ENCODE measurements at places on chromosomes 3 and 15. TPM values are rescaled to one million over a fixed set of nuclear protein-coding genes. Genes with fewer than 3 reads are reported as not detected.

GRCh38 chr3:28287046-28287445 lies 45.6 kb downstream of the CMC1 start:
- no peak for DNase-seq
- no peak overlapping the region for H3K4me3 ChIP-seq
- H3K27me3 ChIP-seq, result no peaks in the 10 kb centered on the region
- peaks cover 6% of the 10 kb centered on the region for H3K36me3 ChIP-seq
- H3K27ac ChIP-seq, result no peak overlapping the region

- peak overlapping the region; percentile 13 for H3K27ac ChIP-seq
- H3K36me3 ChIP-seq, result peaks cover 29% of the 10 kb centered on the region
- no peaks in the 10 kb centered on the region for H3K27me3 ChIP-seq
These were observed 49.1 kb downstream of the CA12 start for GRCh38 chr15:63332367-63333124.

GRCh38 chr3:71672340-71672739 lies 52.9 kb downstream of the EIF4E3 start:
- no peak overlapping the region for H3K4me3 ChIP-seq
- H3K27ac ChIP-seq, result no peak overlapping the region
- no peaks in the 10 kb centered on the region for H3K27me3 ChIP-seq
- H3K36me3 ChIP-seq, result peaks cover 4% of the 10 kb centered on the region

- no peak overlapping the region for H3K4me3 ChIP-seq
- DNase-seq, result no peak
- H3K27ac ChIP-seq, result peak overlapping the region; percentile 80
- H3K36me3 ChIP-seq, result no peaks in the 10 kb centered on the region
- H3K27me3 ChIP-seq, result no peaks in the 10 kb centered on the region
These were observed 86.3 kb upstream of the XCR1 start for GRCh38 chr3:46113608-46114007.

- peak; percentile 75 for DNase-seq
- peaks cover 14% of the 10 kb centered on the region for H3K4me1 ChIP-seq
- H3K27me3 ChIP-seq, result no peaks in the 10 kb centered on the region
- peak overlapping the region; percentile 39 for H3K27ac ChIP-seq
- H3K4me3 ChIP-seq, result no peak overlapping the region
- H3K36me3 ChIP-seq, result no peaks in the 10 kb centered on the region
These were observed 134.3 kb upstream of the RARB start for GRCh38 chr3:25293736-25294135.

GRCh38 chr3:13838421-13838820 lies 41.5 kb downstream of the WNT7A start:
- peaks cover 16% of the 10 kb centered on the region for H3K4me1 ChIP-seq
- H3K27ac ChIP-seq, result no peak overlapping the region
- H3K36me3 ChIP-seq, result no peaks in the 10 kb centered on the region
- H3K4me3 ChIP-seq, result no peak overlapping the region

- no peaks in the 10 kb centered on the region for H3K36me3 ChIP-seq
- H3K4me3 ChIP-seq, result no peak overlapping the region
- peak; percentile 84 for DNase-seq
- H3K4me1 ChIP-seq, result no peaks in the 10 kb centered on the region
These were observed 4.6 kb upstream of the TPRG1 start for GRCh38 chr3:189167027-189167766.

DNA sequence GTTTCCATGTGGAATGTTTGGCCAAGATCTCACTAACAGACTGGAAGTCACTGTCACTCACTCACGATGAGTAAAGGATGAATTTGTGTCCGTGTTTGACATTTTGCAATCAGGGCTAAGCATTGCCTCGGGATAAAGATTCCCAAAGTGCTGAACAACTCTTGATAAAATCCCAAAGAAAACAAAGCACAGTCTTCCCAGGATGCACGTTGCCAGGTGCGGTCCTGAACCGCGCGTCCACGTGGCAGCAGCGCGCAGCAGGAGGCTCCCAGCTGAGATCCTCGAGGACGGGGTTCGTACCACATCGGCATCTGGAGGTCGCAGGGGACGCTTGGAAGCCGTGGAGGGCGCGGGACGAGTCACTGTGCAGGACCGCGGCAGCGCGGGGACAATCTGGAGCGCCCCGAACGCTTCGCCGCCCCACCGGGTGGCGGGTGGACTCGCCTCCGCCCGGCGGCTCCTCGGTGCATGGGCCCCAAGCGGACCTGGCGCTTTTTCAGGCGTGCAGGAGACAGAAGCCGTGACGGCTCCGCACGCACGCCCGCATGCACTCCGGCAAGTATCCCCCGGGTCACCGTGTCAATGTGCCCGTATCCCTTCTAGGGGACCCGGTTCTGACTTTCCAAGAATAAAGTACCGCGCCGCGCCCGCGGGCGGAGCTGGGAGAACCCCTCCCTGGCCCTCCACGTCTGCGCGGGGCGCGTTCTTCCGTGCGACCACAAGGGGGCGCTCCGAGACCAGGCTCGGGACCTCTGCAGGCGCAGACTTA lies 17.7 kb downstream of the CPN2 start:
- H3K4me1 ChIP-seq, result peaks cover 28% of the 10 kb centered on the region
- no peaks in the 10 kb centered on the region for H3K36me3 ChIP-seq
- no peaks in the 10 kb centered on the region for H3K27me3 ChIP-seq
- peak; percentile 97 for DNase-seq
- peak overlapping the region; percentile 90 for H3K27ac ChIP-seq

DNA sequence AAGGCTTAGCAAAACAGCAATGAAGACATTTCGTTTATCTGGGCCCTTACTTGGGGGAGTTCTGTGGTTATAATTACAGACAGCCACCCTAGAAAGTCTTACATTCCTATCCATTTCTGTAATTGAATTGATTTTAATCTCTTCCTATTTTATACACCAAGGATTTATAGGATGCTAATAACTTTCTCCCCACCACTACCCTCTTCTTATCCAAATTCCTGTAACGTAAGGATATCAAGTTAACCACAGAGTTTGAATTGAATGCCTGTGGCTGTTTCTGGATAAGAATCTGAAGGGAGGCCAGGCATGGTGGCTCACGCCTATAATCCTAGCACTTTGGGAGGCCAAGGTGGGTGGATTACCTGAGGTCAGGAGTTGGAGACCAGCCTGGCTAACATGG lies 78.6 kb downstream of the MLH1 start:
- H3K27ac ChIP-seq, result no peak overlapping the region
- no peaks in the 10 kb centered on the region for H3K27me3 ChIP-seq
- peaks cover 26% of the 10 kb centered on the region for H3K4me1 ChIP-seq

DNA sequence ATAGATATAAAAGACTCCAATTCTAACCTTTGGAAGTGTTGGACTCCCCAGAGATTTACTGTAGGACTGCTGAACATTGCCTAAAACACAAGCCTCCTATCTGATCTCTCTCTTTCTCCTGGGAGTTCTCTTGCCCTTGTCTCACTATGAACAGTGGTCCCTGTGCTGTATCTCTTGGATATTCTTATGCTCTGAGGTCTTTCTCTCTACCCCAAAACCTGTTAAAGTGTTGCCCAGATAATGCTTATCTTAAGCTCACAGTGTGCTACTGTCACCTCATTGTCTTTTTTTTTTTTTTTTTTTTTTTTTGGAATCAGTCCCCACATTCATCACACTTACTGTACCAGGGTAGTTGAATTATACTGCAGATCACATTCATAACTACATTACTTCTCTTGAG lies 131.0 kb upstream of the CBLB start:
- DNase-seq, result no peak
- no peak overlapping the region for H3K27ac ChIP-seq
- peaks cover 6% of the 10 kb centered on the region for H3K36me3 ChIP-seq

GRCh38 chr15:69648212-69648611 lies 195.6 kb downstream of the RPLP1 start:
- no peaks in the 10 kb centered on the region for H3K4me1 ChIP-seq
- DNase-seq, result no peak
- no peak overlapping the region for H3K4me3 ChIP-seq

DNA sequence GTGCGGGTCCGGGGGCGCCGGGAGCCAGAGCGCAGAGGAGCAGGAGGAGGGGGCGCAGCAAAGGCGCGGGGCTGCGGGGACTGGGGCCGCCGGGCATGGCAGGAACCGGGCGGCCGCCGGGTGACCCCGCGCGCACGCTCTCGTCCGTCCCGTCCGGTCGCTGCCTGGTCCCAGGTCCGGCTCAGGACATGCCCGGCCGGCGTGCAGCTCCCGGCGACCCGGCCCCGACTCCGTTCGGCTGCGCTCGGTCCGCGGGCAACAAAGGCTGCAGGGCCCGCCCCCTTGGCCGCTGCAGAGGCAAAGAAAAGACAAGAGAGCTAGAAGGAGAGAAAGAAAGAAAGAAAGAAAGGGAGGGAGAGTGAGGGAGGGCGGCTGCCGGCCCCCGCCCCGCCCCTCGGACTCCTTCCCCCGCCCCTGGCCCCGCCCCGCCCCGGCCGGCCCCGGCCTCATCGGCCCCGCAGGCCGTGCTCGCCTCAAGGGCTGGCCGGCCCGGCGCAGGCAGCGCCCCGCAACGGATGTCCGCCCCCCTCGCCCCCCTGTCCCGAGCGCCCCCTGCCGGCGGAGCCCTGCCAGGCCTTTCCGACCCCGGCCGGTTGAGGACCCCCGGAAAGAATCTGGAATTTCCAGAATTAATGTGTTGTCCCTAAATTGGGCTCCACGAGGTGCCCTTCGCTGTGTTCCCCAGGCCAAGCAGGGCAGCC lies at the start of gene ADAMTS7:
Gene ADAMTS7, minus strand, starts transcription at position 341 of the 701 bp plus-strand sequence. Its CDS starts 244 bp downstream, at position 97.
- no peaks in the 10 kb centered on the region for H3K36me3 ChIP-seq
- H3K4me3 ChIP-seq, result peak within 1 kb of the TSS; percentile 83
- peaks cover 14% of the 10 kb centered on the region for H3K4me1 ChIP-seq

DNA sequence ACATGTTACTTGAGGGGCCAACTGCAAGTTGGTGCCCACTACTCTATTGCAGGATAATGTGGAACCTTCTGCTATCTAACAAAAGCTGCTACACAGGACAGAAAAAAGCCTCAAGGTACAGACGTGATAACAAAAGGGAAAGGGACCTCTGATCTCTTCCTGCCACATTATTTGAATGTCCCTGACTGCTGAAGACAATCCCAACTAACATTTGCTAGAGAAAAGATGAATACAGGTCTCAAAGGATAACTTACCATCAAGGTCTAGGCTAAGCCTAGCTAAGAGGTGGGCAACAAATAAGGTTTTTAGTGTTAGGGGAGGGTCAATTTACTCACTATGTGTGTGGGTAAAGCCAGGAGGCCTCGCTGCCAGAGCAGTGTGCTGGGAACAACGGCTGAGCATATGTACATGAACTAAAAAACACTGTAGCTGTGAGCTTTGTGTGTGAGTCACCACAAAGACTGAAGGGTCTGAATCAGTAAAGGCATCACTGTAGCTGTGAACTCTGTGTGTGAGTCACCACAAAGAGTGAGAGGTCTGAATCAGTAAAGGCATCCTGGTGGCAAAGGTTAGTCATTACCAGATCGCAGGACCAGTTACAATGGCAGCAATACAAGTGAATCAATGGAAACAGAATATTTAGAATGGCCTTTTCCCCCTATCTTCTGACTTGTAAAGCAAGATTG lies 111.7 kb downstream of the LMLN start:
- peaks cover 6% of the 10 kb centered on the region for H3K4me1 ChIP-seq
- peak; percentile 91 for DNase-seq
- peaks cover 50% of the 10 kb centered on the region for H3K27me3 ChIP-seq
- H3K36me3 ChIP-seq, result no peaks in the 10 kb centered on the region
- no peak overlapping the region for H3K27ac ChIP-seq

- no peaks in the 10 kb centered on the region for H3K27me3 ChIP-seq
- no peaks in the 10 kb centered on the region for H3K36me3 ChIP-seq
- H3K4me3 ChIP-seq, result peak overlapping the region; percentile 15
- peak overlapping the region; percentile 89 for H3K27ac ChIP-seq
These were observed 235.9 kb downstream of the LPP start for GRCh38 chr3:188389711-188390342.

- no peaks in the 10 kb centered on the region for H3K36me3 ChIP-seq
- H3K27ac ChIP-seq, result no peak overlapping the region
These were observed 541.1 kb downstream of the AGBL1 start for GRCh38 chr15:86620641-86621349.

GRCh38 chr3:114144909-114145688 lies 33.8 kb downstream of the DRD3 start:
- H3K4me3 ChIP-seq, result no peak overlapping the region
- no peaks in the 10 kb centered on the region for H3K27me3 ChIP-seq
- DNase-seq, result peak; percentile 90
- H3K27ac ChIP-seq, result no peak overlapping the region
- H3K36me3 ChIP-seq, result no peaks in the 10 kb centered on the region
- H3K4me1 ChIP-seq, result peaks cover 11% of the 10 kb centered on the region

GRCh38 chr3:120348065-120348990 lies 826 bp downstream of the LRRC58 start:
- peaks cover 31% of the 10 kb centered on the region for H3K36me3 ChIP-seq
- peak overlapping the region; percentile 77 for H3K4me3 ChIP-seq
- H3K27me3 ChIP-seq, result no peaks in the 10 kb centered on the region
- peak overlapping the region; percentile 83 for H3K27ac ChIP-seq

DNA sequence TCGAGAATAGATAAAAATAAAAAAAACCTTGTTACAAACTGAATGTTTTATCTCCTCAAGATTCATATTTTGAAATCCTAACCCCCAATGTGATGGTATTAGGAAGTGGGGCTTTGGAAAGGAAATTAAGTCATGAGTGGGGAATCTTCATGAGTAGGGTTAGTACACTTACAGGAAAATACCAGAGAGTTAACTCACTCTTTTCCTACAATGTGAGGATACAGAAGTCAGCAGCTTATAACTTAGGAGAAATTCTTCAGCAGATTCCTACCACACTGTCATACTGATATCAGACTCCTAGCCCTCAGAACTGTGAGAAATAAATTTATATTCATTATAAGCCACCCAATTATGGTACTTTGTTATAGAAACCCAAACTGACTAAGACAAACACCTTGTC lies 453.1 kb downstream of the GBE1 start:
- H3K27me3 ChIP-seq, result no peaks in the 10 kb centered on the region
- H3K36me3 ChIP-seq, result no peaks in the 10 kb centered on the region
- H3K4me3 ChIP-seq, result no peak overlapping the region
- no peaks in the 10 kb centered on the region for H3K4me1 ChIP-seq

GRCh38 chr3:66342717-66343356 lies 122.0 kb downstream of the SLC25A26 start:
- no peaks in the 10 kb centered on the region for H3K27me3 ChIP-seq
- no peak for DNase-seq
- H3K27ac ChIP-seq, result no peak overlapping the region
- no peaks in the 10 kb centered on the region for H3K4me1 ChIP-seq
- no peaks in the 10 kb centered on the region for H3K36me3 ChIP-seq

- peaks cover 5% of the 10 kb centered on the region for H3K36me3 ChIP-seq
- peaks cover 20% of the 10 kb centered on the region for H3K4me1 ChIP-seq
- H3K27ac ChIP-seq, result peak overlapping the region; percentile 71
- H3K27me3 ChIP-seq, result peaks cover 12% of the 10 kb centered on the region
- DNase-seq, result no peak
- no peak overlapping the region for H3K4me3 ChIP-seq
These were observed 362.6 kb upstream of the PLSCR5 start for GRCh38 chr3:146967783-146968182.

- H3K36me3 ChIP-seq, result peaks cover 8% of the 10 kb centered on the region
- H3K4me1 ChIP-seq, result peaks cover 6% of the 10 kb centered on the region
- no peak overlapping the region for H3K27ac ChIP-seq
- no peak overlapping the region for H3K4me3 ChIP-seq
These were observed 6.3 kb upstream of the NCBP2 start for GRCh38 chr3:196948442-196949284.

Gene CD200
- total RNA-seq, result 0.44 TPM

Gene TADA3
- 72.0 TPM for total RNA-seq

Gene NR2E3
- total RNA-seq, result 0.56 TPM

Gene PTX3
- total RNA-seq, result 217 TPM

Gene GNAT1
- not detected for total RNA-seq

Gene DUSP7
- 69.1 TPM for total RNA-seq

Gene SPINK8
- not detected for total RNA-seq

Gene TAGLN3
- total RNA-seq, result not detected

Gene CASR
- not detected for total RNA-seq
